ENCODE measurements at places on chromosomes 13 and 19.

DNA sequence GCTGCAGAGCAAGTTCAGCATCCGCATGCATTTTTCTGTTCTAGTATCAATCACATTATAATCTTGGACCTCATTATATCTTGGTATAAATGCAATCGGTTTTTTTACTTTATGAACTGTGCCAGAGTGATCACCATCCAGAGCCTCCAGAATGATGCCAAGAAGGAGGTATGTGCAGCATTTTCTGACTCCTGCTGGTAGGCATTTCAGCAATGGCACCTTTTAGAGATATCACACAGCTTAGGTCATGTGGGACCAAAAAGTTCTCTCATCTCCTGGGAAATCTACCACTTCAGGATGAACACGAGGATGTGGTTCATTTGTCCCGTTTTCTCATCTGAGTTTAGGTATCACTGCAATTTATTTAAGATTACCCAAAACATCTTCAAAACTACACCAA, 220.4 kb downstream of the VWA8 start:
- DNase-seq = no peak

- DNase-seq = no peak
These were observed 10.8 kb downstream of the CLN5 start for GRCh38 chr13:77002590-77003190.

- DNase-seq = no peak
These were observed 157.4 kb downstream of the EFNB2 start for GRCh38 chr13:106377931-106378662.

DNA sequence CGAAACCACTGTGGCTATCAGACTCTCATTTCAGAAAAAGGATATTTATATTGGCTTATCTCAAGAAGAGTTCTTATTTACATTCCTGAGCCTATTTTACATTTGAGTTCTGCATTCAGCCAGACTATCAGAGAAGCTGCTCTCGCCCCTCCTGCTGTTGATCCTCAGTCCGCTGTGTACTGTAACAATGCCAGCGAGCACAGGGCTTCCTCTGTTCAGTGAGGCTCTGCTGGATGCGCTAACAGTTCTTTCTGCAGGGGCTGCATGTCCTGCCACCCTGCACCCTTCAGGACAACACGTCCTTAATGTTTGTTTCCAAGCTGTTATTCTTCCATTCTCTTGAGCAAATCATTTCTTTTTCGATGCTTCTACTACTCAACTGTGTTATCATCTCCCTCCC, 463.7 kb upstream of the SGCG start:
- no peak for DNase-seq

GRCh38 chr13:46855166-46855565, 41.7 kb downstream of the HTR2A start:
- DNase-seq = no peak

- DNase-seq = no peak
These were observed 855 bp upstream of the CARS2 start for GRCh38 chr13:110706570-110707372.

DNA sequence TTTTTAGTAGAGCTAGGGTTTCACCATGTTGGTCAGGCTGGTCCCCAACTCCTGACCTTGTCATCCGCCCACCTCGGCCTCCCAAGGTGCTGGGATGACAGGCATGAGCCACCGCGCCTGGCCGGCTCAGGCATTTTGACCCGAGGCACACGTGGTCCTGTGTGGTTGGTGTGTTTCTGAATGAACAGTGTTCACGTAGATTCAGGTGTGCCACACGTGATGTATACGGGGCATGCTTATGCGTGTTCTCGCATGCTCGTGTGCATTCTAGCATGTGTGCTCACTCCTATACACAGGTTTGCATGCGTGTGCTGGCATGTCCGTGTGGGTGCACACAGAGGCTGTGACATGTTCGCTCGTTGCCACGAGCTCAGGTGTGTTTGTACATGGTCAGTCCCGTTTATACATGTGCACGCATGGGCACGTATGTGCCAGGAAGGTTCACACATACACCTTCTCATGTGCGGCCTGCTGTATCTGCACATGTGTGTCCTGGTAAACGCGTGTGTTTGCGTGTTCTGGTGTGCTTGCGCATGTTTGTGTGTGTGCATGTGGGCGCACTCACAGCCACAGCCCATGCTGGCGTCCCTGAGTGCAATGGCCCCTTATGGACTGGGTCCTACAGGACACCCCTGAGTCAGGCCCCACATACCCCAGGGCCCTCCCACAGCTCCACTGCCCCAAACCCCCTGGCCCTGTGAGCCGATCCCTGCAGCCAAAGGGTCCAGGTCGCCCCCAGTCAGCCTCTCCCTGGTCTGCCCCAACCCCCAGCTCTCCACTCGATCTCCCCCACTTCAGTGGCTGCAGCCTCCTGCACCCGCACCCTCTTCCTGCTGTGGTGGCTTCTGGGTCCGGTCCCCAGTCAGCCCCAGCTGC, 20.6 kb upstream of the TCF3 start:
- DNase-seq = no peak

DNA sequence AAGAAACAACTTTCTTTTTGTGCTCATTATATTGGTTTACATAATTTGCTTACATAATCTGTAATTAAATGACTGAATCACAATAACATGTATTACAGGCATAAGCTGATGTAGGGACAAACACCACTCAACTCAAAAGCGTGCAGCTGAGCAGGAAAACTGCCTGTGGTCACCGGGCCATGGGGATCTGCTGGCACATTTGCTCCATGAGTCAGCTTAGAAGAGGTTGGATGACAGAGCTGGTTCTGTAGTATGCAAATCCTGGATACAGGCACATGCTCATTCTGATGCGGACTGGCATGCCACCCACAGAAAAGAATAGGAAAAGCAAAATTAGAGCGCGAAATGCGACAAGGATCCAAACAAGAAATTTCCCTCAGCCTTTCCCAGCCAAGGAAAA, 128.6 kb downstream of the USP12 start:
- DNase-seq = peak; percentile 21

GRCh38 chr19:38152461-38153379, 71.3 kb downstream of the DPF1 start:
- no peak for DNase-seq

DNA sequence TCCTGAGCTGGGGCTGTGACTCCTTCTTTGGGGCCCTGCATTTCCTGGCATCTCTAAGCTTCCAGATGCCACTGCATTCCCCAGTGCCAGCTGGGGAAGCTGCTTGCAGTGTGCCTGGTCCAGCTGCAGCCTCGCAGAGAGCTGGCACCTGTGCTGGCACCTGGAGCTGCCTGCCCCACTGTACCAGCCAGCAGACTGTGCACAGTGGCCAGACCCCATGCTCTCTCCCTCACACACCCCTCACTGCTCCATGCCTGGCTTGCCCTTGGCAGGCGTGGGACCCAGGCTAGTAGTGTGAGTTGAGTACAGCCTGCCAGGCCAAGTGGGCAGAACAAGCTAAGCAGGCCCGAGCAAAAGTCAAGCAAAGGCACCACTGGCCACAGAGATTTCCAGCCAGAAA, 327.5 kb downstream of the NDFIP2 start:
- no peak for DNase-seq

DNA sequence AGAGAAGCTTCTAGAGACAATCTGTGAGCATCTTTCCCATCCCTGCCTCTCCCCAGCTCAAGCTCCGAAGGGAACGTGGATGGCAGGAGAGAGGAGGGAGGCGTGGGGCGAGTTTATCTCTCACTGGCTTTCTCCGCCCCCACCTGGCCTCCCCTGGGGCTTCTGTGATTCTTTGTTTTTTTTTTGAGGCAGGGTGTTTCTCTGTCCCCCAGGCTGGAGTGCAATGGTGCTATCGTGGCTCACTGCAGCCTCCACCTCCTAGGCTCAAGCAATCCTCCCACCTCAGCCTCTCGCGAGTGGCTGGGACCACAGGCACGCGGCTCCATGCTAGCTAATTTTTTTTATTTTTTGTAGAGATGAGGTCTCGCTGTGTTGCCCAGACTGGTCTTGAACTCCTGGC, 23.0 kb downstream of the EFNA2 start:
- DNase-seq = no peak

DNA sequence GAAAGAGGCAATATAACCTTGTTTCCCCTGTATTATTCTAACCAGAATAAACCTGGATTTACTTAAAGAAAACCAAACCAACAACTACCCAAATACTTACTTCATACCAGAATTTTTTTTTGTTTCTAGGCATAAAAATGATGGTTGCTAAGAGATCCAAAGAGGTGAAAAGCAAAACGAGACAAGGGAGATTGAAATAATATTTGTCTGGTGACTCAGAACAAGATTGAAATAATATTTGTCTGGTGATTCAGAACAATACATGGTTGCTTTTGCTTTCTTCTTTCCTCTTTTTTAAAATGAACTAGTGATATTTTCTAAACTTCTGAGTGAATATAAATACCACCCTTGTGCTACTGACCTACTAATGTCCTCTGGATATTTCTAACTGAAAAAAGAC, 592.9 kb downstream of the KCTD12 start:
- DNase-seq = no peak

GRCh38 chr19:13796301-13797057, 1.2 kb downstream of the ZSWIM4 start:
- no peak for DNase-seq

DNA sequence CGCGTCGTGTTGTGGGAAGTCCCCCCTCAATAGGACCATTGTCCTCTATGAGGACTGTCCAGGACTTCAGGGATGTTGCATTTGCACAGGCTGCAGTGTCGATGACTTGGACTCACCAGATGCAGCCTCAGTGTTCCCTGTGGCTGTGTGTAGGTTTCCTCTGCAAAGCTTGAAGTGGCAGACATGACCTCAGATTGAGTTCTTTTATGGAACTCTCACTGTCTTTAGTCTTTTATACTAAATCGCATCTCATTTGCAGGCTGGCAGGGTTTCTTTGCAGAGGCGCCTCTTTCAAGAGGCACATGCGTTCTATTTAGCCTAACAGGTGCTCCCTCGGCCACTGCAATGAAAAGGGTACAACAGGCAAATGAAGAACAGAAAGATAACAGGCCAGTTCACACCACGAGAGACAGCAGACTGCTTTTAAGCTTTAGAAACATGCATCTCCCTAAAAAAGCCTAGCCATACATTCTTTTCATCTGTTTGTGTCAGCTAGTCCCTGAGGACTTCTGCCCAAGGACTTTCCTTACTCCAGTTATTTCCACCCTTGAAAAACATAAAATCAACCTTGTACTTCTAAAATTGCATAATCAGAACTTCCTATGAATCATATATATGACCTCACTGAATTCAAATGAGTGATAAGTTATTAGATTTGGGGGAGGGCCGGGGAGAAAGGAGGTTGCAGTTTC, 118.4 kb downstream of the RAB20 start:
- no peak for DNase-seq

GRCh38 chr13:36887758-36888521, 32.1 kb downstream of the SMAD9 start:
- no peak for DNase-seq

DNA sequence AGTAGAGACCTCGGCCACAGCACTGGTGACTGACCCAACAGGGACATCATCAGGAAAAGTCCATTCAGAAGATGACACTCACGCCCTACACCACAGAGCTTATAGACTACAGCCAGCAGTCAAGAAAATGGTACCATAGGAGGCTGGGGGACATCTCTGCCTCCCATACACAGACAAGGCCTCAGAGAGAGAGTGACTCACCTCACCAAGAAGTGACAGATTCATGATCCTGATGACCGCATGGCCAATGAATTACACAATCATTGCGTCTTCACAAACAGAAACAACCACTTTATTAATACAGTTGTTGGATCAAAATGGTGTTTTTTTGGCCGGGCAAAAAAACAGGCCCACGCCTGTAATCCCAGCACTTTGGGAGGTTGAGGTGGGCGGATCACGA, 260.8 kb upstream of the TSHZ3 start:
- DNase-seq = no peak

DNA sequence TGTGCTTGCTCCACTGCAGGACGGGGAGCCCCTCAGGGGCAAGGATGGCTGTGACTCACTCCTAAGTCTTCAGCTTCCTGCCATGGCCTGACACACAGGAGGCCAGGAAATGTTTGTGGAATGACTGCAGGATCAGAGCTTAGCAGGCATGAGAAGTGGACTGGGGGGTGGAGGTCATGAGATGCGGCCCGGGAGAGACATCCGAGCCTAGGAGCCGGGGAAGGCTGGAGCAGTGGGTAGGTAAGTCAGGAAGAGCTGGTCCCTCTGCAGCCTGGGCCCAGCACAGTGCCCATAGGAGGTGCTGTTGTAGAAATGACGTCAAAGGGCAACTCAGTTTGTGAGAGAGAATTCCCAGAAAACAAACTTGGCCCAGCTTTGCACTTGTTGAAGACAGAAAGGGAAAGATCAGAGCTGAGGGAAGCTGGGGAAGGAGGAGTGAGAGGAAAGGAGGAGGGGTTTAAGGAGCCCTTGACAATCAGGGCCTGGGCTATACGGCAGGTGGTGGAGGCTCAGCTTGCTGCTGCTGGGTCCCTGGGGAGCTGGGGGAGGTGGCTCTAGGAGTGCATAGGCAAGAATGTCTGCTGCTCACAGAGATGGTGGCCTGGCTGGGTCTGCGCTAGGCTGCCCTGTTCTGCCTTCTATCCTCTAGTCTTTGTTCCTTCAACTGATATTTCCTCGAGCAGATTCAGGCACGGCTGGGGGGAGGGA, 18.5 kb downstream of the POU2F2 start:
- no peak for DNase-seq

DNA sequence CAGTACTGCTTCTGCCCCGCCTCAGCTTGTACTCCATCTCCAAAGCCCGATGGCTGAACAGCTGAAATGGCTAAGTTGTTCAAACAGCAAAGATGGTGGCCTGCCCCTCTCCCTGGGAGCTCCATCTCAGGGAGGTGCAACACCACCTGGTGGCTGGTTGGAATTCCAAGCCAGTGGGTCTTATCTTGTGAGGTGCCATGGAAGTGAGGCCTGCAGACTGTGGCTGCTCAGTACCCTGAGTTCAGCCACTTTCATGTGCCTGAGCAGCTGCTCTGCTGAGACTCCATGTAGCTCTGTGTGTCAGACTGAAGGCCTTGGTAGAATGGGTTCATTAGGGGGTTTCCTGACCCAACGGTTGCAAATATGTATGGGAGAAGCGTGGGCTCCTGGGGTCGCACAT, 67.3 kb upstream of the SPRY2 start:
- DNase-seq = no peak

- DNase-seq = no peak
These were observed 19.6 kb downstream of the ALG5 start for GRCh38 chr13:36979361-36980050.

DNA sequence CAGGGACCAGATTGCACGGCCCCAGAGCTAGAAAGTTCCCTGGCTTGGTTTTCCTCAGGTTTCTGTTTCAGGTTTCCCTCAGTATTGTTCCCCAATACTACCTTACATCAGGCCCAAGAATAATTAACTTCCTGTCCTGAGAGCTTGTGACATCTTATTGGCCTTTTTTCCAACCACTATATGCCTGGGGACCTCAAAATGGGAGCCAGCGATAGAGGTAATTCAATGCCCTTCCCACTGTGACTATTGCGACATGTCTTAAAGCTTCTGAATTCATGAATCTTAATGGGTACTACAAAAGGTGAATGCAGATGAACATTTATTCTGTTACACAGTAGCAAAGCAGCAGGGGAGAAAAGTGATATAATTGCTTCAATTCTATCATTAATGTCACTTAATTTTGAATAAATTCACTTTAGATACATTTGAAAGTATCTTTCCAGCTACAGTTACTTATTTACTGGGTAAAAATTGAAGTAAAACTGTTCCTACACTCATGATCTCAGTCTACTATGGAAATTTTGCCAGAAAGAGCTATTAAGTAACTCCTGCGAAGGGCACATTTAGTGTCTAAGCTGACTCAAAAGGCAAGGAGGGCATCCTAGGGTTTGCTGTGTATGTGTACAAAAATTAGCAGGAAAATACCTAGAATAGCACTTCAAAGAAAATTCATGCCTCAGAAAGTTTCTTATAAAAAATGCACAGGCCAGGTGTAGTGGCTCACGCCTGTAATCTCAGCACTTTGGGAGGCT, 4.1 kb downstream of the CRYL1 start:
- no peak for DNase-seq

Measured in muscle of arm (tissue), 14 donors.